NCI-H774 (cell line): ENCODE measurements at places on chromosomes 7 and 10.
A peak's percentile ranks its signal among the peaks of the same experiment; 100 is the strongest.

DNA sequence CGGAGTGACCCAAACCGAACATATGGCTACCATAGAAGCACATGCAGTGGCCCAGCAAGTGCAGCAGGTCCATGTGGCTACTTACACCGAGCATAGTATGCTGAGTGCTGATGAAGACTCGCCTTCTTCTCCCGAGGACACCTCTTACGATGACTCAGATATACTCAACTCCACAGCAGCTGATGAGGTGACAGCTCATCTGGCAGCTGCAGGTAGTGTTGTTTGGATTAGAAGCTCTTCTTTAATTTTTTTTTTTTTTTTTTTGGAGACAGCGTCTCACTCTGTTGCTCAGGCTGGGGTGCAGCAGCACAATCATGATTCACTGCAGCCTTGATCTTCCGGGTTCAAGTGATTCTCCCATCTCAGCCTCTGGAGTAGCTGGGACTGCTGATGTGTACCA lies 45.8 kb downstream of the NRF1 start:
- no peak for DNase-seq

GRCh38 chr10:36507715-36508114 lies 617.7 kb upstream of the ANKRD30A start:
- no peak for DNase-seq

DNA sequence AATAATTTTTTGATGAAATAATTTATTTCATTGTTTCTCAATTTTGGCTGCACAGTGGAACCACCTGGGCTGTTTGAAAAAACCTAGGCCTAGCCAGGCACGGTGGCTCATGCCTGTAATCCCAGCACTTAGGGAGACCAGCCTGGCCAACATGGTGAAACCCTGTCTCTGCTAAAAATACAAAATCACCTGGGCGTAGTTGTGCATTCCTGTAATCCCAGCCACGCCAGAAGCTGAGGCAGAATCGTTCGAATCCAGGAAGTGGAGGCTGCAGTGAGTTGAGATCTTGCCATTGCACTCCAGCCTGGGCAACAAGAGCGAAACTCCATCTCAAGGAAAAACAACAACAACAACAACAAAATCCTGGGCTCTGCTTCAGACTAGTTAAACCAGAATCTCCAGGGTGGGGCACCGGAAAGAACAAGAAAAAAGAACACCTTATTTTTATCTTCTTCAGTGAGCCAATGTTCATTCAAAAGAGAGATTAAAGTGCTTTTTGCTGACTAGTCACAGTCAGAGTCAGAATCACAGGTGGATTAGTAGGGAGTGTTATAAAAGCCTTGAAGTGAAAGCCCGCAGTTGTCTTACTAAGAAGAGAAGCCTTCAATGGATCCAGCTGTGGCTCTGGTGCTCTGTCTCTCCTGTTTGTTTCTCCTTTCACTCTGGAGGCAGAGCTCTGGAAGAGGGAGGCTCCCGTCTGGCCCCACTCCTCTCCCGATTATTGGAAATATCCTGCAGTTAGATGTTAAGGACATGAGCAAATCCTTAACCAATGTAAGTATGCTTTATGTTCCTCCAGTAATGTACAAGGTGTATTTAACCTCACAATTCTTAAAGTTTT lies at the start of gene CYP2C18:
Gene CYP2C18 (plus strand): TSS at position 516 of the 841 bp plus-strand sequence. CDS start 91 bp downstream, at position 607.
- DNase-seq: no peak

- no peak for DNase-seq
These were observed 21.6 kb upstream of the ZNF37A start for GRCh38 chr10:38072552-38072951.

- DNase-seq: no peak
These were observed 579.9 kb downstream of the AUTS2 start for GRCh38 chr7:70178211-70178610.

GRCh38 chr7:139036901-139037300 lies 1.1 kb upstream of the ZC3HAV1L start:
- no peak for DNase-seq

- peak; percentile 42 for DNase-seq
These were observed 2.0 kb downstream of the YWHAG start for GRCh38 chr7:76356823-76357222.

DNA sequence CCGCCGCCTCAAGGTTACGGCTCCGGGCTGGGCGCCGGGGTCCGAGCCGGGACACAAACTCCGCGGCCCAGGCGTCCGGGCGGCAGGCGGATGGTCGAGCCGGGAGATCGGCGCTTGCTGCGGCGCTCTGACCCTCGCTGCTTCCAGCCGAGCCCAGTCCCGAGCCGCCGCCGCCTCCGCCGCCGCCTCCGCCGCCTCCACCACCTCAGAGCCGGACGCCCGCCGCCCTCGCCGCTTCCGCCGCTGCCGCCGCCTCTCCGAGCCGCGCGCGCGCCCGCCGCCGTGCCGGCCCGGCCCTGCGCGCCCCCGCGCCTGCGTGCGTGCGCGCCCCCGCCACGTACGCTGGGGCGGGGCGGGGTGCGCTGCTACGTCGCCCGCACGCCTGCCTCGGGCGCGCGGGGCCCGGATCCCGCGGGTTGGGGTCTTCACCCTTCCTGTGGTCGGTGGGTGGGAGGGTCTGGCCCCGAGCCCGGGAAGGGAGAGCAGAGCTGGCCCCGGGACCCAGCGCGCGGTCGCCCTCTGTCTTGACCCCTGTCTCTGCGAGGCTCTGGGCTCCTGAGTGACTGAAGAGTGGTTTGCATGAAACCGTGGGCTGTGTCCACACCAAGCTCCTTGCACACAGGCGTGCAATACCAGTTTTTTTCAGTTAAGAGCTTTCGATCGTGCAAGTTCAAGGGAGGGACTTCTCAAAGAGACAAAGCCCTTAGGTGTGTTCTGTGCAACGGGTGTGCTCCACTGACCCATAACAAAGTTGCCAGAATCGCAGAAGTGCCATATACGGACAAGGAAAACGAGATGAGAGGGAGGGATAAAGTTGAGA lies at the start of gene SMURF1:
Gene SMURF1 (minus strand): TSS at position 256 of the 820 bp plus-strand sequence. CDS start 328 bp downstream, outside the sequence.
- DNase-seq: peak; percentile 77

DNA sequence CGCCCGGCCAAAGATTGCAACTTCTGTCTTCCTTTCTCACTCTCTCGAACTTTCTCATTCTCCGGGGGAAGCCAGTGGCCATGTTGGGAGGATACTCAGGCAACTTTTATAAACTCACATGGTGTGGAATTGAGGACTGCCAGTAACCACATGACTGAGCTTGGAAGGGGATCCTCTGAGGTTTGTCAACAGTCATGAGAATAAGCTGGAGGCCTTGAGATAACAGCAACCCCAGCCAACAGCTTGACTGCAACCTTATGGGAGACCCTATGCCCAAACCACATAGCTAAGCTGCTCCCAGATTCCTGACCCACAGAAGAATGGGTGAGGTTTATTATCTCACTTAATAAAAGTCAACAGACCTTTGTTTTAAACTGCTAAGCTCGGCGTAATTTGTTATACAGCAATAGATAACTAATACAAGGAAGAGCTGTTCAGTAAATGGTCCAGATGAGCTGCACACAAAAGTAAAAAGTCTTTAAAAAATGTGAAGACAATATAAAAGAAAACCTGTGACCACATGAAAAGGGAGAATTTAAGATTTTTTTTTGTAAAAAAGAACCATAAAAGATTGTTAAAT lies 9.6 kb downstream of the SYPL1 start:
- no peak for DNase-seq

DNA sequence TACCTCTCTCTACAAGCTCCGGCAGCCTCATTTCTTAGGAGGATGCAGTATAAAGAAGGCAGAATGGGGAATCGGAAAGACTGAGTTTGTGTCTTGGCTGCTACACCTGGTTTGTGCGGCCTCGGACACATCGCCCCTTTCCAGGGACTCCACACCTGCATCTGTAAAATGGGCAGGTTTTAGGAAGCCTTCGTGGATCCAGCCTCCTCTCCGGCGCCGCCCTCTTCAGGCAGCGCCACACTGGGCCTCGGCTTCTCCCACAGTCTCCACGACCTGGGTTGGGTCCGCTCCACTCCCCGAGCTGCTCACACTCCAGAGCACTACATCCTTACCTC lies 341 bp downstream of the GOT1 start:
- no peak for DNase-seq

DNA sequence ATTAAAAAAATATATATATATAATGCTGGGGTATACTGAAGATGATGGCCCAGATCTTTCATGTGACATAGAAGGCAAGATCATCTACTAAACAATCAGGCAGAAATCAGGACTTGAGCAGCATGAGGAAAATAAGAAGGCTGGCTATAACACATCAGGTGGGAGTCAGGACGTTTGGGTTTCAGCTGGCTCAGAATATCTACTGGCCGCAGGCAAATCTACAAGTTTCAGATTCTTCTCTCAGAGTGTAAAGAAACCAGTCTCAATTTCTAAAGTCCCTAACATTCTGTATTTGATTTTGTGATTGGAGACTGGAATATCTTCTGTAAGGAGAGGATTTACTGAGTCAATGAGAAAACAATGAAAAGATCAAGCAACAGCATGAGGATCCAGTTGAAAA lies 37.7 kb upstream of the FAM3C start:
- DNase-seq: no peak

GRCh38 chr7:121300685-121301420 lies 27.9 kb upstream of the WNT16 start:
- DNase-seq: no peak

DNA sequence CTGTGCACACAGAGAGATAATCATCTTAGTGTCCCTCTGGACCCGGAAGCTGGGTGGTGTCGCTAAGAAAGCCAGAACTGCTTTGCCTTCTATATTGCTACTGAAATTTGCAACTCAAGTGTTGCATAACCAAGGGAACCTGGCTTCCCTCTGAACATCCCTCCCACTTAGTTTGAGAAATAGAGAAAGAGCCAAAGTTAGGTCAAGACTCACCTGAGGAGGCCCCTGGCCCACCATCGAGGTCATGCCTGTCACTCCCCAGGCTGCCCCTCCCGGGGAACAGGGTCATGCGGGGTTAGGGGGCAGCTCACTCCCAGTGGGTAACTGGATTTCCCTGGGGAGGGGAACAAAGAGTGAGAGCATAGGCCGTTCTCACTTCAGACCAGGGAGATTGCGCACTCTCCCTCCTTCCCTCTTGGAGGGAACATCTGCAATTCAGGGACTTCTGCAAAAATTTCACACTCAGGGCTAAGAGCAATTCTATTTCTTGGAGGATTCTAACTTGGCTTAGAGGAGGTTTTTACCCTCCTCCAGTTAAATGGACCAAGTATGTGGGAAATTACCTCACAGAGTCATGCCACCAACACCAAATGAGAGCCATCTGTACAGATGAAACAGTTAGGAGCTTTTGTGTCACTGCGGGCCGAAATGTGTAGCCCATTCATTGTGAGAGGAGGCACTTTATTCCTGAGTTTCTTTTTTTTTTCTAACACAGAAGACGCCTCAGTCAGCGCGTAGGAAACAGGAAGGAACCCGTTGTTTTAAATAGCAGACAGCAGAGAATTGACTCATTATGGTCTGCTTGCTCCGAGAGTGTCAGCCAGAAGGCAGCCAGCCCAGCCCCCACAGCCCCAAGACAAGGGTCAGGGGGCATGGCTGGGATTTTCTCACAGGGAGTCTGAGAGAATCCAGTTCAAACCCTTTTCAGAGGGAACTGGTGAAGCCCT lies 221.3 kb downstream of the ARHGAP12 start:
- DNase-seq: no peak

GRCh38 chr7:148715027-148715426 lies 16.3 kb downstream of the CUL1 start:
- no peak for DNase-seq

GRCh38 chr10:25103703-25104102 lies 71.1 kb upstream of the GPR158 start:
- DNase-seq: no peak

DNA sequence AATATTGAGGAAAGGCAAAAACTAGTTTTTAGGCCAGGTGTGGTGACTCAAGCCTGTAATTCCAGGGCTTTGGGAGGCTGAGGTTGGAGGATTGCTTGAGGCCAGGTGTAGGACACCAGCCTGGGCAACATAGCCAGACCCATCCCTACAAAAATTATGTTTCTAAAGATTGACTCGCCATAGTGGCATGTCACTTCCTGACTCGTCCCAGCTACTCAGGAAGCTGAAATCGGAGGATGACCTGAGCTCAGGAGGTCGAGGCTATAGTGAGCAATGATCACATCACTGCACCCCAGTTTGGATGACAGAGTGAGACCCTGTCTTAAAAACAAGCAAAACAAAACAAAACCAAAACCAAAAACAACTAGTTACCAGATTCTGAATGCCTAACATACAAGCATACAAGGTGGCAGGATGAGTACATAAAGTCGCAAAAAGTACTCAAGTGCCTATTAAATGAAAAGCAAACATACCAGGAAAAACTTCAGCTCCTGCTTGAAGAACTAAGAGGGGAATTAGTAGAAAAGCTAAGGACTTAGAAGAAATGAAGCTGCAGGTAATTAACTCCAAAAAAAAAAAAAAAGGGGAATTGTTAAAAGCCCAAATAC lies 14.1 kb downstream of the ZNF398 start:
- DNase-seq: no peak

DNA sequence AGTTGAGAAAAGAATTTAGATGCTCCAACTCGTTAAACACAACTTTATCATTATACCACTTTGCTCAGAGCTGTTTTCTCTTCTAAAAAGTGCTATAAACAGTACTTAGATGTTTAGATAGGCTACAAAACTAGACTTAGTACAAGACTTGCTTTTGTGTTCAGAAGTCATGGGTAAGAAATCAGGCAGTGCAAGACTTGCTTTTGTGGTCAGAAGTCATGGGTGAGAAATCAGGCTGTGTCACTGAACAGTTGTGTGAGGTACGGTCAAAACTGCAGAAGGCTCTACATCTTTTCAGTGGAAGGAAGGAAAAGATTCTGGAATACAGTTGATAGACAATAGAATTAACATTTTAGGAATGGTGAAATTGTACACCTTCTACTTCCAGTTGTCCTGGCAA lies 239.7 kb downstream of the DNAJB9 start:
- DNase-seq: no peak

GRCh38 chr10:105559333-105560097 lies 918.4 kb downstream of the SORCS3 start:
- DNase-seq: no peak

GRCh38 chr10:46318799-46319198 lies 32.0 kb downstream of the ANTXRL start:
- DNase-seq: no peak

GRCh38 chr10:51311228-51311627 lies 236.9 kb downstream of the PRKG1 start:
- DNase-seq: no peak
